ENCODE measurements at places on chromosomes 7 and 10.
A peak's percentile ranks its signal among the peaks of the same experiment; 100 is the strongest.

- peak; percentile 96 for DNase-seq
These were observed 46.2 kb downstream of the AOC1 start for GRCh38 chr7:150898475-150899011.

DNA sequence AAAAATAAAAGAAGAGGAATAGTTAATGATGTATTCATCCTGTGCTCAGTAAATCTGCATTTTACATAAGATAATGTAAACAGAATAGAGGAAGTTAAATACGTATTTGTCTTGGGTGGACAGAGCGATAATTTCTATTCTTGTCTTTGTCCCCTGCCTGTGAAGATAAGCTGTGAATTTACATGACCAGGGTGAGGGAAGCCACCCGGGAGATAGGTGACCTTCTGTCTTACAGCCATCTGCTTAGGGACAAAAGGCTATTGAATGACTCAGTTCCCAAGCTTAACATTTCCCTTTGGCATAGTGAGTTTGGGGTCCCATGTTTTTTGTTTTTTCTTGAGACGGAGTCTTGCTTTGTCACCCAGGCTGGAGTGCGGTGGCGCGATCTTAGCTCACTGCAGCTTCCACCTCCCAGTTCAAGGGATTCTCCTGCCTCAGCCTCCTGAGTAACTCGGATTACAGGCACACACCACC, 88.7 kb upstream of the KCTD7 start:
- no peak for DNase-seq

DNA sequence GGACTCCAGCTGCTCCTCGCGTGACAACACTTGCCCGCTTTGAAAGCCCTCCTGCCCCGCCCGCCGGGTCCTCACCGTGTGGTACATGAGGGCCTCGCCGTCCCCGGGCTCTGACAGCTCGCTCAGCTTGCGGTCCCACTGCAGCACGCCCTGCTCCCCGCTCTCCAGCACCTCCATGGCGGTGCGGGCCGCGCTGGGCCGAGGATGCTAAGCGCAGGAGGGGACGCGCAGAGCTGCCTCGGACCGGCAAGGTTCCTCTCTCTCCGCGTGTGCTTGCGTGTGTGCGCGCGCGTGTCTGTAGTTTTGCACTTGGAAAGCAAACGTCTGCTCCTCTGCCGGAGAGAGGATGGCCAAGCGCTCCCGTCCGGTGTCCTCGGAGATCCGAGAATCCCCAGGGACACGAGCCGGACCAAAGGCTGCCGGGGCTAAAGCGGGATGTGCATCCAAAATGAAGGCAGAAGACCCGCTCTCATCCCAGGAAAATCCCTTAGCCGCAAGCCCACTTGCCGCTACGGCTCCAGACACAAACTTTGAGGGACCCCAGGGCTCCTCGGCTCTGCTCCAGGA, at the start of gene CREB3L2:
Gene CREB3L2, minus strand, starts transcription at position 558 of the 567 bp plus-strand sequence. Its CDS starts 381 bp downstream, at position 177.
- peak; percentile 36 for DNase-seq

DNA sequence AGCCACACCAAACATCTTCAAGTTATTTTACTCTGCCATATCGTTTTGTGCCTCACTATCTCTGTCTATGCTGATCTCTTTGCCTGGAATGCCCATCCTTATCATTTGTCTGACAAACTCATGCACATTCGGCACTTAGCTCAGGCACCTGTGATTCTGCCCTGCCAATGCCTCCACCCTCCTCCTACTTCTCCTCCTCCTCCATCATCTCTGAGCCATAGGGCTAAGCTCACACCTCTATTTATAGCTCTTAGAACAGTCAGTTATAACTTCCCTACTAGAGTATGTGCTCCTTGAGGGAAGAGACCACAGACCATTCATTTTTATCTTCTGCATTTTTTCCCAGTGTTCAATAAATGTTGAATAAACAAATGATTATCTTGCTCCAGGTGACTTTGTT, 51.2 kb upstream of the CDK13 start:
- no peak for DNase-seq

DNA sequence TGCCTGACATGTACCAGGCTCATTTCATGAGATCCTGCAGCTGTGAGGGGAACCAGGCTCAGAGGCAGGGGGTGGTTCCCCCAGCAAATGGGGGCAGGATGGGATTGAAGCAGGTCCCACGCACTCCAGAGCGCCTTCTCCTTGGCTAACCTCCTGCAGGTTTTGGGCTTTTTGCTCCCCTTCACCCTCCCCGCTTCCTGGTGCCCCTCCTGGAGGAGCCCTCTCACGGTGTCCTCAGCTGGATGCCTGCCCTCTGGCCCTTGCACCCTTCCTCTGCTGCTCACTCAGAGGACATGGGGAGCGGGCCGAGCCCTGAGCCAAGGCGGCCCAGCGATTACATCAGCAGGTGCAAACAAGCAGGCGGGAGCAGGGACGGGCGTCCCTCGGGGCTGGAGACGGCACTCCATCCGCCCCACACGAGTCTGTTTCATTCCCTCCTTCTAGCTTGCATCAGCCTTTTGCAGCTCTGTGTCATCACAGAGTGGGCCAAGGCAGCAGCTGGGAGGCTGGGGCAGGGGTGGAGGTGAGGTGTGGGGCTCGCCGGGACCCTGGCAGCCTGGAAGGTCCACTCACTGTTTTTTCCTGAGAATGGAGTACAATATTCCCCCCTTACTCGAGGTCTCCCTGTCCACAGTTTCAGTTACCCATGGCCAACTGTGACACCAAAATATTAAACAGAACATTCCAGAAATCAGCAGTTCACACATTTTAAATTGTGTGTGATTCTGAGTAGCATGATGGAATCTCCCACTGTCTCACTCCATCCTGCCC, 52.7 kb upstream of the SLC29A3 start:
- no peak for DNase-seq

- no peak for DNase-seq
These were observed 214.4 kb upstream of the CELF2 start for GRCh38 chr10:10803278-10803677.

DNA sequence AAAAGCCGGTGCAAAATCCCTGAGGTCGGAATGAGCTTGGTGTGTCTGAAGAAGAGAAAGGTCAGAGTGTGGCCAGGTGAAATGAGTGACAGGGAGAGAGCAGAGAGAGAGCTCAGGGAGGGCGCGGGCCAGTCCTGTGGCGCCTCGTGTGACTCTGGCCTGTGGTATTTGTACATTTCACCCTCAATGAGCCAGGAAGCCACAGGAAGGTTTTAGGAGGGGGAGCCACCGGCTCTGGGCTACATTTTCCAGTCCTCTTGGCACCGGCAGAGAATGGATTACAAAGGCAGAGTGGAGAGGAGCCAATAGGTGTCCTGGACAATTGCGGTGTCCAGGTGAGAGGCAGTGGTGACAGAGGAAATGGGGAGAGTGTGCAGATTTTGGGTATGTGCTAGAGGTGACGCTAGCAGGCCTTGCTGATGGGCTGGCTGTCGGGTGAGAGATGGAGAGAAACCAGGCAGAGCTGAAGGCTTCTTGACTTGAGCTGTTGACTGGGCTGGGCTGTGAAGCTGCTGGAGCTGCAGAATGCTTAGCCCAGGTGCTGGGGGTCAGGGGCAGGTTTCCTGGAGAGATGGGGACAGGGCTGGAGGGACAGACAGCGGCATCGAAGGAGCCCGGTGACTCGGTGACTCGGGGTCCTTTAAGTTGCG, 38.1 kb downstream of the COL13A1 start:
- no peak for DNase-seq

- no peak for DNase-seq
These were observed 137.2 kb downstream of the ARHGAP22 start for GRCh38 chr10:48467669-48468068.

GRCh38 chr10:30863516-30864210, 168.0 kb downstream of the ZNF438 start:
- DNase-seq = no peak

DNA sequence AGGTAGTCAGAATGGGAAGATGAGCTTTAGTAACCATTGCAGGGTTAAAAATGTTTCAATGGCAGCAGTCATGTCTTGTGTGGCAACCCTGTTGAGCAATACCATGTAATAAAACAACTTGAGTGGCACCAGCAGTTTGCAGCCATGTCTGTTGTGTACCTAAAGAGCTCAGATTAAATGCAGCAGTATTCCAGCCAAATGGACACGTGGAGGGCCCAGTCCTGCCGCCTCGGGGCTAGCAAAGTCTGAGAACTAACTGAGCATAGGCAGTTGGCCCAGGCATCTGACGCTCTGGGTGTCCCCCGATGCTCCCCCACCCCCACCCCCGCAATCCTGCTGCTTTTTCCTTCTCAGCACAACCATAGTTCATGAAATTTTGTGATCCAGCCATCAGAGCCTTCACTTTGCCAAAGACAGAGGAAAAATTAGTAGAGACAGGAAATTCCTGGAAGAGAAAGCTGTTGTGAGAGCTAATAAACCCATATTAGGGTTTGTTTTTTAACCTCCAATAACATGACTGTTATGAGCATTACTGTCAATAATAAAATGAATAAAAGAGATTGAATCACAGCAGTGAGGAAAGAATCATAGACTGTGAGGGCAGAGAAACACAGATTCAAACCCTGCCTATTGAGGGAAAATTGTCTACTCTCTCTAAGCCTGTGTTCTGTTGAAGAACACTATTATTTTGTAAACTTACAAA, 220.6 kb upstream of the RHOBTB1 start:
- no peak for DNase-seq

DNA sequence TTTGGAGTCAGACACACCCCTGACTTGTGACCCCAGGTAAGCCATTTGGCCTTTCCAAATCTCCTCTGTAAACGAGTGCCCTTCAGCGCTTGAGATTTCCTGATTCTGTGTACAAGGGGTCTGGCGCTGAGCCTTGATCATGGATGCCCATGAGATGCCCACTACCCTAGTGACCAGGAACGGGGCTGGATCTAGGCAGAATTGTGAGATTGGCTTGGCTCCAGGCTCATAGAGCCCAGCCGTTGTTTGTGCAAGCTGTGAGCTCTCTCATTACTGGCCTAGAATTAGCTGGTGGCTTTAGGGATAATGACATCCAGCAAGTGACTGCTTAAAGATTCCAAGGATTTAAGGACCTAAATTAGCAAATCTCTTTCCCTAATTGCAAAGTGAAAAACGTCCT, 84.9 kb downstream of the CAMK1D start:
- no peak for DNase-seq
